ENCODE measurements at places on chromosomes 2 and 18. TPM values are rescaled to one million over a fixed set of nuclear protein-coding genes. Genes with fewer than 3 reads are reported as not detected.

SAG gene
- total RNA-seq = not detected

GRB14 gene
- total RNA-seq = 12.0 TPM

HK2 gene
- 3.0 TPM for total RNA-seq

SLC4A5 gene
- total RNA-seq = 2.7 TPM

ESPNL gene
- total RNA-seq = under 0.01 TPM

OTOS gene
- total RNA-seq = not detected

ACADL gene
- total RNA-seq = 4.7 TPM

DSG1 gene
- 0.49 TPM for total RNA-seq

DCDC2C gene
- 0.49 TPM for total RNA-seq

MYOM1 gene
- 1.5 TPM for total RNA-seq

MC2R gene
- total RNA-seq = not detected

ATP6V1C2 gene
- 0.25 TPM for total RNA-seq

ACVR1C gene
- 4.2 TPM for total RNA-seq

KCNIP3 gene
- 3.0 TPM for total RNA-seq

RIT2 gene
- 16.0 TPM for total RNA-seq

FSHR gene
- not detected for total RNA-seq

ACTR1B gene
- 25.8 TPM for total RNA-seq

All from temporal lobe (tissue), 4 donors.